ENCODE measurements at places on chromosomes 1 and 21.

DNA sequence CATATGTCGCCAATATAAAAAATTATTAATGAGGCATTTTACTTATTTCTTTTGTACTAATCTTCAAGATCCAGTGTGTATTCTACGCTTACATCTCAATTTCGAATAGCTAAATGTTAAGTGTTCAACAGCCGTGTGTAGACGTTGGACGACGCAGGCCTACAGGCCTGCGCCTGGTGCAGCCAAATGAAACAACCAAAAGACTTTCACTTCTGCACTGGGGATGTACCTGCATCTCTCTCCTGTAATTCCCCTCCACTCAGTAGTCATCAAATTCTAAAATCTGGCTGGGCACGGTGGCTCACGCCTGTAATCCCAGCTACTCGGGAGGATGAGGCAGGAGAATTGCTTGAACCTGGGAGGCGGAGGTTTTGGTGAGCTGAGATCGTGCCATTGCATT lies 76.8 kb upstream of the HNRNPU start:
- no peak for DNase-seq

- no peak for DNase-seq
These were observed 255.1 kb upstream of the CXADR start for GRCh38 chr21:17257784-17258183.

- DNase-seq, result no peak
These were observed 18.6 kb upstream of the MOB3C start for GRCh38 chr1:46635205-46635604.

- no peak for DNase-seq
These were observed 1353.1 kb upstream of the ADGRL4 start for GRCh38 chr1:80359666-80360065.

- no peak for DNase-seq
These were observed 9.6 kb downstream of the DISC1 start for GRCh38 chr1:231636157-231636556.

DNA sequence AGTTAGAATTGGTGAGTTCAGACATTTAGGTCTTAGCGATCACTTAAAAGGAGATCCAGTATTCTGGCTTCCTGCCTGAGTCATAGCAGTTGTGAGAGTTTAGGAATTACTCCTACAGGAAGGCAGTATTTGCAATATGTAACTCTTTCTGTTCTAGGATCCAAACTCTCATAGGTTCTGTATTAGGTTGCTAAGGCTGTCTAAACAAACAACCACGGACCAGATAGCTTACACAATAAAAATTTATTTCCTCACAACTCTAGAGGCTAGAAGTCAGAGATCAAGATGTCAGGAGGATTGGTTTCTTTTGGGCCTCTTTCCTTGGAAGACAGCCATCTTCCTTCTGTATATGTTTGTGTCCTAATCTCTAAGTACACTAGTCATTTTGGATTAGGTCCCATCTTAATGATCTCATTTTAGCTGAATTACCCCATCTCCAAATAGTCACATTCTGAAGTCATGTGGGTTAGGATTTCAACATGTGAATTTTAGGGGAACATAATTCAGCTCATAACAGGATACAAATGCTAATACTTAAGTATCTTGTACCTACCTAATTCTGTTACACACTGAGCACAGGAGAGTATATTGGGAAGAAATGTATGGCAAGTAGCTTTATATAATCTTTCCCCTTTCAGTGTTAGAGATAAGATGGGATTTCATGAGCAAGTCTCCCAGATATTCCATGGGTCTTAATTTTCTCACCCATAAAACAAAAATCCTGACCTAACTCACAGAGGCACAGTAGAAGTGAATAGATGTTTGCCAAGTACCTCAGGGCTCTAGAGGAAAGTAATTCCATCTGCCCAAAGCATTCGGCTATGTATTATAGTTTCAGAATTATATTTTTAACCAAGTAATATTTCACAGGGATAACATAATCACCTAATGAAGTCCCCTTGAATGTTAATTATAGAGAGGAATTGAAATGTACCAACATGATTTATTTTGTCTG lies 144.4 kb downstream of the PTBP2 start:
- DNase-seq, result no peak

DNA sequence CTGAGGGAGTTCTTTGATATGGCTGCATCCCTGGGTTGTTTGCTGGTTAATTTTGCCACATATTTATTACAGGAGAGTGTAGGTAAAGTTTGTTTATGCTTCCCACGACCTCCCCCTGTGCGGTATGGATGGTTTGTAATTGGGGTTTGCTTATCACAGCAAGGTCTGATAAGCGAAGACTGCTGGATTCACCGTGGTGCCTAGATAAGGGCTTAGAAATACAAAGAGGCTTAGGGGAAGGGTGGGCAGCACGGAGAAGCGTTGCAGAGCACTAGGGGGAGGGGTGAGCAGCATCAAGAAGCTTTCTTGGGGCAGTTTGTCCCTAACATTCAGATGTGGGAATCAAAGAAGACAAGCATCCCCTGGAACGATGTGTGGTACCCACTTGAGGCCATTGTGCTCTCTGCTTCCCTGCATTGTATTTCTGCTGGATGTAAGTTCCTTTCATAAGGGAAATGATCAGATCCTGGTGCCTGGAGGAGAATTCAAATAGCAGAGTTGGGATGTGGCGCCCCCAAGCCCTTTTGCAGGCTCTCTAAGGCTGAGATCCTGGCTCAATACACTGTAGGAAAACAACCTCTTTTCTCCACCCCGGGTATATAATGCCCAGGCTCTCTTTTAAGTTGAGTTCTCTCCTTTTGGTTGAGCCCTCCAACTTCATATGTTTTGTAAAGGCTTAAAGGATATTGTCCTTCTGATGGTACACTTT lies 598.1 kb upstream of the ADGRL4 start:
- no peak for DNase-seq

DNA sequence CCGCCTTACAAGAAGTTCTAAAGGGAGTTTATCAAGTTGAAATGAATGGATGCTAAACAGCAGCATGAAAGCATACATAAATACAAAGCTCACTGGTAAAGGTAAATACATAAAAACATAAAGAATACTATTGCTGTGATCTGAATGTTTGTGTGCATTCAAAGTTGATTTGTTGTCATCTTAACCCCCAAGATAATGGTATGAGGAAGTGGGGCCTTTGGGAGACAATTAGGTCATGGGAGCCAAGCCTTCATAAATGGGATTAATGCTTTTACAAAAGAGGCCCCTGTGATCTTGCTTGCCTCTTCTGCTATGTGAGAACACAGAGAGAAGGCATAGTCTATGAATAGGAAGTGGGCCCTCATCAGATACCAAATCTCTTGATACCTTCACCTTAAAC lies 209.0 kb upstream of the SAMSN1 start:
- DNase-seq, result no peak

GRCh38 chr1:187873126-187873525 lies 1044.4 kb downstream of the PLA2G4A start:
- DNase-seq, result no peak

DNA sequence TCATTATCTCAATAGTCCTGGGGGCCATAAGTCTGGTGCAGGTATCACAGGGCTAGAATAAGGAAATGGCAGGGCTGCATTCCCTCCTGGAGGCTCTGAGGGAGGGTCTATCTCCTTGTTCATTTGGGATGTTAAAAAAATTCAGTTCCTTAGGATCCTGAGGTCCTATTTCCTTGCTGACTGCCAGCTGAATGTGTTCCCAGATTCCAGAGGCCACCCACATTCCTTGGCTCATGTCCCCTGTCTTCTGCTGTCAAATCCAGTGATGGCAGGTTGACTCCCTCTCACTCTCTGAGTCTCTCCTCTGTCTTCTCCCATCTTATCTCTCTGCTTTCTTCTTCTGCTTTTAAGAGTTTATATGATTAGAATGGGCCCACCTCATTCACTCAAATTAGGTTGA lies 400.6 kb downstream of the PTPRU start:
- DNase-seq, result no peak

DNA sequence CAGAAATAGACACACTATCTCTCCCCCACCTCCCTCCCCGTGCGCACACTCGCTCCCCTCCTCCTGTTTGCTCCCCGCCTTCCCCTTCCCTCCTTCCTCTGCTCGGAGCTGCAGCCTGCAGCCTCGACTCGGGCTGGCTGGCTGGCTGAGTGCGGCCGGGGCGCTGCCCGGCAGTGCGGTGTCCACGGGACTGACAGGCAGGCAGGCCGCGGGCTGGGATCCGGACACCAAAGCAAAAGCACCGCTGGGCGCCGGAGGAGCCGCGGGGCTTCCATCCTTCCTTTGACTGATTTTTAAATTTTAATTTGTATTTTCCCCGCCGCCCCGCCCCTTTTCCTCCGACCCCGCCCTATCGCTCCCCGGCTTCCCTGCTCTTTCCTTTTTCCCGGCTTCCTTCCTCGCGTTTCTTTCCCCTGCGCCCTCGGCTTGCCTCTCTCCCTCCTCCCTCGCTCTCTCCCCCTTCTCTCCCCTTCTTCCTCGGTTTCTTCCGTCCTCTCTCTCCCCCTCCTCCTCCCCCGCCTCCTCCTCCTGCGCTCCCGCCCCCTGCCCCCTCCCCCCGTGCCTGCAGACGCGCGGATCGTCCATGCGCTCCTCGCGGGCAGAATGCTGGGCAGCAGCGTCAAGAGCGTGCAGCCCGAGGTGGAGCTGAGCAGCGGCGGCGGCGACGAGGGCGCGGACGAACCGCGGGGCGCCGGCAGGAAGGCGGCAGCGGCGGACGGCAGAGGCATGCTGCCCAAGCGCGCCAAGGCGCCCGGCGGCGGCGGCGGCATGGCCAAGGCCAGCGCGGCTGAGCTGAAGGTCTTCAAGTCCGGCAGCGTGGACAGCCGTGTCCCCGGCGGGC lies 109.4 kb downstream of the NAV1 start:
- no peak for DNase-seq

DNA sequence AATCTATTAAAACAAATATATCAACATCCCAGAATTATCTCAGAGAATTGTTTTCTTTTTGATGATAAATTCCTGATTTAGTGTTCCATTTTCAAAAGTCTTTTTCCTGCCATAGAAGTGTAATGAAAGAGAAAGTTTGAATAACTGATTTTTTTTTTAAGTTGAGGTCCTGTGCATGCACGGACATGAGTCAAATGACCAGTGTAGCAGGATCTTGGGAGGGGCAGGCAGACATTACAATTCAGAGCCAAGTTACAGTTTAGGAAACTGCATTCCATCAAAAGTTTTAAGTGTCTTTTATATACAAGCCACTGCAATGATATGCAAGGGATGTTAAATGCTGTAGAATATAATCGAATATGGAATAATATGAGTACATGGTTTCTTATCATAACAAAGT lies 227.5 kb downstream of the HMCN1 start:
- no peak for DNase-seq

- DNase-seq, result no peak
These were observed 9.2 kb downstream of the CSTB start for GRCh38 chr21:43766734-43767497.

GRCh38 chr1:110364221-110364620 lies 25.0 kb downstream of the RBM15 start:
- DNase-seq, result no peak

DNA sequence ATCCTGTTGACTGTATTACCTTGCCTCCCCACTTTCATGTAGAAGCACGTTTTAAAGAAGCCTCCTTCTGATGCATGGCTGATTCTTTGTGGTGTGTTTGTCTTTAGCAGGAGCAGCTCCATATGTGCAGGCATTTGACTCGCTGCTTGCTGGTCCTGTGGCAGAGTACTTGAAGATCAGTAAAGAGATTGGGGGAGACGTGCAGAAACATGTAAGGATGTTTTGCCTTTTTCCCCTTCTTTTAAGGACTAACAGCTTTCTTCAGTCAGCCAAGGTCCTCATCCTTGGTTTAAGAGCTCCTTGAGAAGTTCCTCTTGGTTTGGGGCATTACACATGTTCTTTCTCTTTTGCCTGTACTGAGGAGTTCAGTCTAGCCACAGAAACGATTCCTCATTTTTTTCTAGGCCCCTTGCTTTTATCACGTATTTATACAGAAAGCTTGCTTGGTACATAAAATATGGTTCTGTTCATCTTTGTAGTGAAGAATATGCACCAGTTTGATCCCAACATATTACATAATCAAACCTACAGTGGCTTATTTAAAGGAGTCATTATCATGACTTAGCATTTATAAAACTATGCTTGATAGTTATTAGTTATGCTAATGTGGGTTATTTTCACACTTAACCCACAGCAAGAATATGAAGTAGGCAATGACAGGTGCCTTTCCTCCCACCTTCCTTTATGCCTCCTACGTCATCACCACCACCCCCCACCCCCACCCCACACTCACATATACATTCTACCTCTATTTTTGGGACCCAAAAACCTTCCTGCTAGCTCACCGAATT lies 19.6 kb downstream of the CAP1 start:
- no peak for DNase-seq

GRCh38 chr21:21196087-21196486 lies 197.9 kb downstream of the NCAM2 start:
- DNase-seq, result no peak

DNA sequence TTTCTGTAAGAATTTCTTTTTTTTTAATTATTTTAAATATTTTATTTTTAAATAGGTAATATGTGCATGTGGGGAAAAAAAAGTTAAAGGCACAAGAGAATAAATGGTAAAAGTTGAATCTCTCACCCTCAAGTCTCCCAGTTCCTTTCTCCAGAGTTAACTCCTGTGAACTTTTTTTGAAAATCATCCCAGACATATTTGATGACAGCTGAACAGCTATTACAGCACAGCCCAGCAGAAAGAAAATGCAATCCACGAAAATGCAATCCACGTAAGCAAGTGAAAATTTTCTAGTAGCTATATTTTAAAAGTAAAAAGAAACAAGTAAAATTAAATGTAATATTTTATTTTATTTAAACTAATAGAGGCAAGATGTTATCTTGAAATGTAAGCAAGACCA lies 310.0 kb upstream of the RUNX1 start:
- no peak for DNase-seq

GRCh38 chr1:10195570-10195969 lies 14.8 kb upstream of the KIF1B start:
- no peak for DNase-seq

DNA sequence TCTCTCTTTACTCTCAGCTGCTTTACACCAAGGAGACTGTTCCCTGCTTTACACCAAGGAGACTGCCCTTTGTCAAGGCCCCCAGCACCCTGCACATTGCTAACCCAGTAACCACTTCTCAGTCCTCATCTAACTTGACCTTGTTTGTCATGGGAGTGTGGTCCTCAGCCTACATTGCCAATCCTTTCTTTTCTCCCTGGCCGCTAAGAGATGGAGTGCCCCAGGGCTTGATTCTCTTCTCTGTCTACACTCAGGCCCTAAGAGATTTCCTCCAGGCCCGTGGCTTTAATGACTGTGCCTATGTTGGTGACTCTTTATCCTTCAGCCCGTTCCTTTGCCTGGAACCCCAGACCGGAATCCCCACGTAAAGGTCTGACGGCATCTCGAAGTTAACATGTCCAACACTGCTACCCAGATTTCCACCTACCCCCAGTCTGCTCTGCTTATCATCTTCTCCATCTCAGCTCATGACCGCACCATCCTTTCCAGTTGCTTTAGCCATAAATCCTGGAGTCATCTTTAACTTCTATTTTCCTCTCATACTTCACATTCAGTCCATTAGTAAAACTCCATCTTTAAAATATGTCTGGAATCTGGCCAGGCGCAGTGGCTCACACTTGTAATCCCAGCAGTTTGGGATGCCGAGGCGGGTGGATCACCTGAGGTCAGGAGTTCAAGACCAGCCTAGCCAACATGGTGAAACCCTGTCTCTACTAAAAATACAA lies 9.5 kb upstream of the SEMA4A start:
- no peak for DNase-seq

Data from activated CD8-positive, alpha-beta memory T cell treated with anti-CD3 and anti-CD28 coated beads for 48 hours (primary cell).